ENCODE measurements at places on chromosomes 5 and 9.

- DNase-seq: no peak
Observed at GRCh38 chr5:131795879-131796792, 681 bp downstream of the FNIP1 start.

DNA sequence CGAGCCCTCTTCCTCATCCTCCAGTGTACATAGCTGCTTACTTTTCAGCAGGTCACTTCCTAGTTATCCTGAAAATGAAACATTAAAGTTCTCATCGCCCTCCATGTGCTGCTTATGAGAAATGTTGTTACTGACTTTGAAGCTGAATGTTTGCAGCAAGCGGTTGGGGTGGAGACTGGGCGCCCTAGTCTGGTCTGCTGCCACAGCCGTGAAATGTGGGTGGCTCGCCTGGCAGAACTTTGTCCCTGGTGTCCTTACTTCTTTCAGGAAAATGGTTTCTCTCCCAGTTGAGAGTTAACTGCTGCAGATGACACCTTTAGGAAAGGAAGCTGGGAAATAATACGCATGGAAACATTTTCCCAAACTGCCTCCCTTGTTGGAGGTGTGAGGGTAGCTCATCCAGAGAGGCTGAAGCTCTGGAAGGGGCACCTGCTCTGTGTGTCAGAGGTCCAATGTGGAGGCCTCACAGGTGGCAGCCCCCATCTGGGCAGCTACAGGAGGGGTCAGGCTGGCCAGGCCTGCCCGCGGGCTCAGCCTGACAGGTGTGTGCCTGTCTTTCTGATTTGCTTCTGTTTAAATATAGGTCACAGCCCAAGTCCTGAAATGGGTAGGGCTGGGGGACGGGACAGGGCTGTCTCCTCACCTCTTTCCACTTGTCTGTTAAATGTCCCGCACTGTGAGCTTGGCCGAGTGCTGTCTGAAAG is 24.0 kb downstream of the TRAF2 start:
- no peak for DNase-seq

DNA sequence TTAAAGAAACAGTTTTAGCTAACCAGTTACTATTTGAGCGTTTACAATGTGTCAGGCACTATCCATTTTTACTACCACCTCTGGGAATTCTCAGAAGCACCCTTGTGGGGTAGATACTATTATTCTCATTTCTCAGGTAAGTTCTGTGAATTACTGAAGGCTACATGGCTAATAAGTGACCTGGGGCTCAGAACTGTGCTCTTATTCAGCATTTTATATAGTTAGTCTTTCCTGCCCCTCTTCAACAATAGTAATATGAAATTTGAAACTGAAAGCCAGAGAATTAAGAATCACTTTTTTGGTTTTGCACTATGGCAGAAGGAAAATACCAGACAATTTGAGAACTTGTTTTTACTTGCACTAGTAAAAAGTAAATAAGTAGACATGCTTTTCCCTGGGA is 11.8 kb downstream of the ELL2 start:
- no peak for DNase-seq

- DNase-seq: no peak
Observed at GRCh38 chr5:155564541-155564940, 551.0 kb downstream of the KIF4B start.

- DNase-seq: no peak
Observed at GRCh38 chr5:178537467-178538371, 52.5 kb downstream of the COL23A1 start.

- DNase-seq: no peak
Observed at GRCh38 chr9:70442328-70442848, 27.9 kb upstream of the KLF9 start.

DNA sequence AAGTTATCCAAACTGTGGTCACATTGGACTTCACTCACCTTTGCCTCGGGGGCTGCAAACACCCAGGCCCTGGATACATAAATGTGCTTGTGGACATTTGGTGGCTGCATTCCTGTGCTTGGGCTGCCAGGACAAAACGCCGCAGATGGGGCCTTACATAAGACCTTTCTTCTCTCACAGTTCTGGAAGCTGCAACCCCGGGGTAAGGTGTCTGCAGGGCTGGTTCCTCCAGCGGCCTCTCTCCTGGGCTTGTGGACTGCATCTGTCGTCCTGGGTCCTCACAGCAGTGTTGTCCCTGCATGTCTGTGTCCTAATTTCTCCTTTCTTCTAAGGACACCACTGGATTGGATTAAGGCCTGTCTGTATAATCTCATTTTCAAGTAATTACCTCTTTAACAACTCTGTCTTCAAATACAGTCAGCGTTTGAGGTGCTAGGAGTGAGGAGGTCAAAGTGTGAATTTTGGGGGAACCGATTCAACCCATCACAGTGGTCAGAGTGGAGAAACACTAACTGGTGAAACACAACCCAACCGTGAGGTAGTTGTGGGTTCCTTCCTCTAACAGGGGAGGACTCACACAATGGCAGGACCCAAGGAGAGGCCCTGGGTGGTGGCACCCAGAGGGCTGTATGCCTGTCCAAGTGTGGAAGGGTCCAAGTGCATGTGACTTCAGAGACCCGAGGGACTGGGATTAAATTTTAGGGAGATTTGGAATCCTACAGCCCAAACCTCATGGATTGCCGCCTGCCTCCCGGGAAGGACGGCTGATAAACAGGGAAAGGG is 415.6 kb downstream of the IRX2 start:
- DNase-seq: no peak

- DNase-seq: no peak
Observed at GRCh38 chr9:119283078-119283794, 86.0 kb downstream of the BRINP1 start.

DNA sequence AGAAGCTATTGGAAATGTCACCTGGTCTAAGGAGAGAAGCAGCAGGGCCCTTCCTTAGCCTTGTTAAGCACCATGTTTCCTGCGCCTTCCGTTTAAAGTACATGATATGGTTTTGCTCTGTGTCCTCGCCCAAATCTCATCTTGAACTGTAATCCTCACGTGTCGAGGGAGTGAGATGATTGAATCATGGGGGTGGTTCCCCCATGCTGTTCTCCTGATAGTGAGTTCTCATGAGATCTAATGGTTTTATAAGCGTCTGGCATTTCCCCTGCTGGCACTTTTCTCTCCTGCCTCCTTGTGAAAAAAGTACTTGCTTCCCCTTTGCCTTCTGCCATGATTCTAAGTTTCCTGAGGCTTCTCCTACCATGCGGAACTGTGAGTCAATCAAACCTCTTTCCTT is 49.7 kb downstream of the PRDM6 start:
- DNase-seq: no peak

DNA sequence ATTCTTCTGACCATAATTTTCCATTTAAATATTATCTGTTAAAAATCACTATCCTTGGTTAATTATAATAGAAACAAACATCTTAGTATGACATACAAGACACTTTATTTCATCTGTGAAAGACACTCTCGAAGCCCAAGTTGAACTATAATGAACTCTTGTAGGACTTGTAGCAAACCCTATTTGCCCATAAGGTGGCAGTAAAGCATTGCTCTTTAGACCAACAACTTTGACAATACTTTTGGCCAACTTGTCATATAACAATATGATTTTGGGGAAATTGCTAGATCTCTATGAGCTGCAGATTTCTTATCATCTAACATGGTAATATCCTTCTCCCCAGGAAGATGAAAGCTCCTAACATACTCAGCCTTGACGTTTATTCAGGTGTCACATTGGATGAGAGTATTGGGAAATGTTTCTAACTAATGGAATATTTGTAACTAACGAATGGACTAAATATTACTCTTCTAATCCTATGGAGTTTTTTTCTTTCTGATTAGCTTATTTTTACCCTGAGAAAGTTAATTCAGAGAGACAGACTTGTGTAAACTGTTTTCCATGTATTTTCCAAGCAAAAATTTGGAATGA is 11.0 kb downstream of the SPINK14 start:
- DNase-seq: no peak

DNA sequence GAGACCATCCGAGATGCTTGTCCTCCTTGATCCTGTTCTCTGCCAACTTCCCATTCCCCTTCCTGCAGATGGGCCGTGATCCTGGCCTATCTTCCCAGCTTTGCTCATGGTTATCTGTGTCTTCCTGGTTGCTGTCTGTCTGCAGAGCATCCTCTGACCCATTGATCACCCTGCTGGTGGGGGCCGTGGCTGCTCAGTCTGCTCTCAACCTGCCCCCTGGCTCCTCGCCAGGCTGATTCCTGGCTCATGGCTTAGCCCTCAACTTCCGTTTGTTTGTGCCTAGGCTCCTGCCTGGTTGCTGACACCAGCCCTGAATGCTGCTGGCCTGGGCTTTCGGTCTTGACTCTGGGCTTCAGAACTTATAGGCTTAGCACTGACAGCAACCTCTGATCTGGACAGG is 67.1 kb upstream of the SMIM15 start:
- DNase-seq: no peak
